NT2/D1 (cell line): ENCODE measurements at places on chromosomes 12 and 14.

DNA sequence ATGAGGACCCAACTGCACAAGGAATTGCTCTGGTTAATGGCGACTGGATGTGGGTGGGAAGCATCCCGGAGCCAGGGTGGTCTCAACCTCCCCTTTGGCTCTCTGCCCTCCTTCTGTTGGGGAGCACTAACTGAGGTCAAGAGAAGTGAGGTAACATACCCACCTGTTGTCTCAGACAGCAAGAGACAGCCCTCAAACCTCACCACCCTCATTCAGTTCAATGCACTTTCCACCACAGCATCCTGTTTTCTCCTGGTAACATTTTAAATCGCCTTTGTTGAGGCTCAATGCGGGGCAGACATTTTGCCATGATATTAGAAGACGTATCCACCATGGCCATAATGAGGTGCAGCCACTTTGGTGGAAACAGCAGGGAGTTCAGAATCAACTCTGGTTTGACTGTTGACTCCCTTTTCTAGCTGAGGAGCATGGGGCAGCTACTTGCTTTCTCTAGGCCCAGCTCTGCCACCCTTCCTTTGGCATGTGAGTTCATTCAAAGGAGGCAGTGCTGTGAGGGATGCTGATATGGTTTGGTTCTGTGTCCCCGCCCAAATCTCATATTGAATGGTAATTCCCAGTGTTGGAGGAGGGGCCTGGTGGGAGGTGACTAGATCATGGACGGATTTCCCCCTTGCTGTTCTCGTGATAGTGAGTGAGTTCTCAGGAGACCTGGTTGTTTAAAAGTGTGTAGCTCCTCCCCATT lies 338.6 kb downstream of the PCNX1 start:
- no peak for DNase-seq

GRCh38 chr12:64545081-64545382 lies 65.3 kb upstream of the RASSF3 start:
- no peak for DNase-seq

- DNase-seq = peak; percentile 96
Measured at GRCh38 chr12:6961695-6962284, 8.7 kb downstream of the PHB2 start.

DNA sequence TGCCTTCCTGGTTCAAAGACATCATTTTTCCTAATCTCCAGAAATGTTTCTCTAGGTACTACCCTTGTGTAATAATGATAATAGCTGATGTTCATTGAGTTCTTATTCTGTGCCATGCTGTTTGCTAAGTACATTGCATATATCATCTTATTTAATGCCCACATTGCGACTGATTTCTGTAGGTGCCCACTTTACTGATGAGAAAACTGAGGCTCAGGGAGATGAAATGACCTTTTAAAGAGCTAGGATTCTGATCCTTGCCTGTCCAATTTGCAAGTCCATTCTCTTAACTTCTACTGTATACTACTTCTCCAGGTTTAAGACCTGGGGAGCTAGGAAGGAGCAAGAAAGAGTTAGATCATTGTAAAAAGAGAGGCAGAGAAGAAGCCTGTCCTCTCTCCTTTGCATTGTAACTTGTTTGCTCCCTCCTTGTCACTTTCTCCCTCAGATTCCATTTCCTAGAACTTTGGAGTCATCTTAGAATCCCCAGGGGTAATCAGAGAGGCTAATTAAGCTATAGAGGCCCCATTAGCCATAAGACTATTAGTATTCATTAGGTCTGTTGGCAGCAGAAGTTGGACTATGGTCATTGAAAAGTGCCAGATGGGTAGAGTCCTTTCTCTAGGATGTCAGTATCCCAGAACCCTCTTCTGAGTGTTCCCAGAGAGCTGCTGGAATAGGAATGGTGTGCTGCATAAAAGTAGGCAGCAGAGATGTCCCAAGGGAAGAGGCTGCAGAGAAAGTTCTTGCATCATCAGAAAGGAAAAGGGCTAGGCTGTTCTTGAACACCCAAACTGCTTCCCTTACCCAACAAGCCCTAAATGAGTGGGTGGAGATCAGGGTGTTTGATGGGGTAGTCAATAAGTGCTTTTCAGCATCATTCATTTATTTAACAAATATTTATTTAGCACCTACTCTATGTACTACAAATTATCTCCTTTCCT lies 3.1 kb downstream of the DGKA start:
- DNase-seq = no peak

- DNase-seq = no peak
Measured at GRCh38 chr14:91113829-91114078, at the start of gene DGLUCY. DGLUCY (plus strand) TSS chr14:91114073; CDS start chr14:91160295, 46,222 bp downstream.

DNA sequence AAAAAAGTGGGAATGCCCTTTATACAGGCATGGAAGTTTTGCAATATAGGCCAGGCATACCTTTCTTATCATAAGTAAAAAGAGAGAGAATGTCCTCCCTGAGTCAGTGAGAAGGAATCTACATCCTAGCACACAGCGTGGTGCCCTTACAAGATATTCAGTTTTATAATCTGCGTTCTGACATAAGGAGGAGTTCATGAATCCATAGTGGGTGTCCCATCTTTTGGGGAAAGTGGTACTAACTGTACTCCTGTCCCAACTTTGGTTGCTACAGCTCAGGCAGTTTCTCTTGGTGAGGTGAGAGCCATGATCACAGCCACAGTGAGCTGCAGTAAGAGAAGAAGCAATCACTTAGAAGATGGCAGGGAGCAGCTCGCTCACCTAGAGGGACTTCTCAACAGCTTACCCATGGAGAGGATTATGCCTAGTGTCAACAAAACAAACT lies 332.9 kb downstream of the BCAT1 start:
- DNase-seq = no peak

DNA sequence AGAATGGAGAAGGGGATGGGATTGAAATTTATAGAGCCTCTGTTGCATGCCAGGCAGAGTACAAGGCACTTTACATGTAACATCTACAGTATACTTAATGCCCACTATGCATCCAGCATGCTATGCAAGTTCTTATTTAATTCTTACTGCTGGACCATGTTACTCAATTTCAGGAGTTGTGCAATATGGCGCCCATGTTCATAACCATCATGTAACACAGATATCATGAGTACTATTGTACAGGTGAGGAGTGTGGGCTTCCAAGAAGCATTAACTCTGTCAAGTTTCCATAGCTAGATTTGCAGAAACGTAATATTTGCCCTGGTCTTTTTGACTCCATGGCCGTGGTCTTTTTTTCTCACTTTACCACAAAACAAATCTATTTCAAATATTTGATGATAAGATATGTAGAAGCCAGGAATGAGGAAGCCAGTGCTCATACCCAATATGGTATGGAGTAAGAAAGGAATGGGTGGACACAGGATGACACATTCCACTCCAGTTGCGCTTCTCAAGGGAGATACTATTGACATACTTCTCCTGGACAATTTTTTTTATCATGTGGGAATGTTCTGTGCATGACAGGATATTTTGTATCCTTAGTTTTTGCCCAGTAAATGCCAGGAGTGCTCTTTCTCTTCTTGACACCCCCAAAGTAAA lies 191.8 kb downstream of the C12orf75 start:
- no peak for DNase-seq

DNA sequence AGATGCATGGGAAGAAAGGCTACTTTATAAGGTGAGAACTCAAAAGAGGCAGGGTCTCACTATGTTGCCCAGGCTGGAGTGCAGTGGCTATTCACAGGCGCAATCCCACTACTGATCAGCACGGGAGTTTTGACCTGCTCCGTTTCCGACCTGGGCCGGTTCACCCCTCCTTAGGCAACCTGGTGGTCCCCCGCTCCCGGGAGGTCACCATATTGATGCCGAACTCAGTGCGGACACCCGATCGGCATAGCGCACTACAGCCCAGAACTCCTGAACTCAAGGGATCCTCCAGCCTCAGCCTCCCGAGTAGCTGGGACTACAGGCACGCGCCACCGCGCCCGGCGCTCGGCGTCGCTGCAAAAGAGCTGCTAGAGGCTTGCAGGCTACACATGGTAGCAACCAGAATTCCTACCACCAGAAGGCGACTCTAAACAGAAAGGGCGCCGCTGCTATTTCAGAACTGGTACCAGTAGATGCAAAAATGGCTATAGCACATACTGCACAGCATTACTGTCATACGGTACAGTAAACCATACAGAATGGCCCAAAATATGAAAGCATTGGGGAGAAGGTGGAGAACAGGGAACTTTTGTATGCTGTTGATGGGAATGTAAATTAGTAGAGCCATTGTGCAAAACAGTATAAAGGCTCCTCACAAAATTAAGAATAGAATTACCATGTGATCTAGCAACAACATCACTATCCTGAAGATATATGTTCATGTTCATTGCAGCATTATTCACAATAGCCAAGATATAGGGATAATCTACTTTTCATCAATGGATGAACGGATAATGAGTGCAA lies 1.2 kb upstream of the NEMF start:
- no peak for DNase-seq

GRCh38 chr12:19800884-19801283 lies 361.6 kb downstream of the AEBP2 start:
- no peak for DNase-seq

DNA sequence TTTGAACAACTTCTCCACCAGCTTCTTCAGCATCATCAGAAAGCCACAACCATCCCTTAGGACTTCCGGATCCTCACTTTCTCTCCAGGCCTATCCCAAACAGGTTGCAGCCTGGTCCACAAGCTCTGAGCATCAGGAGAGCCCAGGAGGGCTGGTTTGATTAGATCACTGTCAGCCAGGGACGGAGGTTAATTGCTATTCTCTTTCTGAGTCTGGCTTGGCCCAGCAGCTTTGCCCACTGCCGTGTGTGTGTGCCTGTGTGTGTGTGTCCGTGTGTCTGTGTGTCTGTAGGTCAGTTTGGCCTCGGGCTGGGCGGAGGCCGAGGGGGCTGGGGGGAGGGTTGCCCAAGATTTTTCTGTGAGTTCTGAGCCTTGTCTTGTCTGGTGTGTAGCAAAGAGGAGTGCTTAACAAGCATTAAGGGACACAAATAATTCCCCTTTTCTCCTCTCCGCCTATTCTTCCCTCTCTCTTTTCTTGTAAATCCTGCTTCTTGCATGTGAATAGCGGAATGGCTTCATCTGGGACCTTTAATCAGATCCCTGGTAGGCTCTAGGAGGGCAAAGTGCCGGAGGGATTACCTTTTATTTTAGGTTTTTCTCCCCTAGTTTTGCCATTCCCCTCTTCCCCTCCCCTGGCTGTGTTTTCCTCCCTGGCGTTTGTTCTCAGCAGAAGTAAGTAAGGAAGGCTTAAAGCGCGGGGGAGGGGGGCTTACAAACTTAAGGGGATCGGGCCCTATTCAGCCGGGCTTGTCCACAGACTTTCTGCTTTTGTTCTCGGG lies 138.2 kb upstream of the LHX5 start:
- DNase-seq = peak; percentile 97

GRCh38 chr14:53541411-53541810 lies 388.3 kb upstream of the DDHD1 start:
- DNase-seq = no peak

GRCh38 chr12:127787544-127787943 lies 479.4 kb upstream of the TMEM132C start:
- no peak for DNase-seq

DNA sequence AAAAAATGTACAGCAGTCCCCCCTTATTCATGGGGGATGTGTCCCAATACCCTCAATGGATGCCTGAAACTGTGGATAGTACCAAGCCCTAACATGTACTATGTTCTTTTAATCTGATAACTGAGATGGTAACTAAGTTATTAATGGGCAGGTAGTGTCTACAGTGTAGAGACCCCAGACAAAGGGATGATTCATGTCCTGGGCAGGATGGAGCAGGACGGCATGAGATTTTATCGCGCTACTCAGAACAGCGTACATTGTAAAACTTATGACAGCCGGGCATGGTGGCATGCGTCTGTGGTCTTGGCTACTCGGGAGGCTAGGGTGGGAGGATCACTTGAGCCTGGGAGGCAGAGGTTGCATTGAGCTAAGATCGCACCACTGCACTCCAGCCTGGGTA lies 37.1 kb downstream of the KIAA0586 start:
- no peak for DNase-seq

GRCh38 chr14:76961631-76962302 lies 66.7 kb downstream of the IRF2BPL start:
- peak; percentile 100 for DNase-seq

DNA sequence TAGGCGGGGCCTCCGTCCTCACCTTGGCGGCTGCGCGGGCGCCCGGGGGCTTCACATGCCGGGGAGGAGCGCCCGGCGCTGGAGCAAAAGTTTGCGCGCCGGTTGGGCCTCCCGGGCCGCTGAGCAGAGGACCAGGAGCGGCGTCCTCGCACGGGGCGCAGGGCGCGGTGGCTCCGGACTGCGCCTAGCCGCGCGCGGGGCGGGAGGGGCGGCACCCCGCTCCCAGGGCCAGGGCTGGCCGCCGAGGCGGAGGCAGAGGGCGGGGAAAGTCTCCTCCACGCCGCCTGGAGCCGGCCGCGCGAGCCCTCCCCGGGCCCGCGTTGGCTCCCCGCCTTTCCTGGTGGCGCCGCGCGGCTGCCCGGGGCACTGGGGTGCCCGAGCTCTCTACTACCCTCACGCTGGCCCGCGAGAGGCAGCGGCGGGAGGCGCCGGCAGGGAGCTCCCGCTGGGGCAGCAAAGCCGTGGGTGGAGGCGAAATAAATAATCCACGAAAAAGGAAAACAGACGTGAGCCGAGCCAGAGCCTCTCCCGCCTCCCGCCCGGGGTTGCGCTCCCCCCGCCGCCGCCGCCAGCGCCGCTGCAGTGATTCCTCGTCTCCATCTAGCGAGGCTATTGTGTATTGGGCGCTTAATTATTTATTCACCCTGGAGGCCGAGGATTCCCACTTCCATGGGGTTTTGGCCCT lies 400 bp upstream of the PRIMA1 start:
- peak; percentile 25 for DNase-seq

- no peak for DNase-seq
Measured at GRCh38 chr12:8950221-8950527, 729 bp upstream of the M6PR start.

DNA sequence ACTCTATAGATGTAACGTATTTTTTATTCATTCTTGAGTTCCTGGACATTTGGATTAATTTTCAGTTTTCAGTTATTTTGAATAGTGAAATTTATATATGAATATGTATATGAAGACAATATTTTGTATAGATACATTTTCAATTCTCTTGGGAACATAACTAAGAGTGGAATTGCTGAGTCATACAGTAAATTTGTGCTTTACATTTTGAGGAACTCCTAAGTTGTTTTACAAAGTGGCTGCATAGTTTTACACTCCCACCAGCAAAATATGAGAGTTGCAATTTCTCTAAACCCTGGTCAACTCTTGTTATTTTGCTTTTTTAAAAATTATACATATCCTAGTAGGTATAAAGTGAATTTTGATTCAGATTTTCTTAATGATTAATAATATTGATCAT lies 1838.6 kb upstream of the SEL1L start:
- no peak for DNase-seq
